ENCODE measurements at places on chromosomes 2 and 18. TPM values are rescaled to one million over a fixed set of nuclear protein-coding genes. Genes with fewer than 3 reads are reported as not detected.
A peak's percentile ranks its signal among the peaks of the same experiment; 100 is the strongest.

DNA sequence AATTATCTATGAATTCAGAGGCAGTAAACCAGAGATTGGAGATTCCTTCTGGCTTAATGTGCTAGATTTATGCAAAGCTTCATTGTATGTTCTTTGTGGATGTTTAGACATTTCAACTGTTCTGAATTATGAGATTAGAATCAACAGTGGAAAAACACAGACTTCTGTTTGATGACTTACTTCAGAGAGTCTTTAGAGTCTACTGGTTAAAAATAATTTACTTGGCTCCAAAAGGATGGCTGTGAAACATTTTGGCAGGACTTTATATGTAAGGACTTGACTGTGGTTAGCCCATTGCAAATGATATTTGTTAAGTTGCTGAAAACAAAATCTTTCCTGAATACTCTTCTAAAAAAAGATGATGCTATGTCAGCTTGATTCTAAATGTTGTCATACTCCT, 25.5 kb upstream of the LRRC30 start:
- DNase-seq, result no peak
- H3K4me3 ChIP-seq, result no peak overlapping the region
- H3K27ac ChIP-seq, result no peak overlapping the region

The RNF152 gene
- 76.4 TPM for total RNA-seq

The AFF3 gene
- 239 TPM for total RNA-seq

The MATN3 gene
- 12.8 TPM for total RNA-seq

The HS1BP3 gene
- total RNA-seq, result 40.5 TPM

- H3K27me3 ChIP-seq, result no peaks in the 10 kb centered on the region
- H3K4me1 ChIP-seq, result no peaks in the 10 kb centered on the region
- H3K4me3 ChIP-seq, result no peak overlapping the region
These were observed 91.7 kb downstream of the CLIP4 start for GRCh38 chr2:29206941-29207340.

The KATNAL2 gene
- 7.1 TPM for total RNA-seq

DNA sequence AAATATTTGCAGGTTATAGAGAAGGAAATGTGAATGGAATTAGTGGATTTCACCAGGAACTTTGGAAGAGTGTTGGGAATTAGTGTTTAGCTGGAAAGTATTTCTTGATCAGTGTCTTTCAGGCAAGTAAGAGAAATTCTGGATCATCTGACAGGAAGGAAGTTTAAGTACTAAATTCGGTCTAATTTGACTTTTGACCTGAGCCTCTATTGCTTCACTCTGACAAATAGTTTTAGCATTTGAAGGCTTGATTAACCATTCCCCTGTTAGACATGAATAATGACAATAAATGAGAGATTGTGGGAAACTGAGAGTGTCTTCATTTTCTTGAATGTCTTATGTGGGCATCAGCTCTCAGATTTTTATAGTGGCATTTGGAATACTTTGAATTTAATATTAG, 16.0 kb downstream of the CCNT2 start:
- no peaks in the 10 kb centered on the region for H3K27me3 ChIP-seq
- peaks cover 14% of the 10 kb centered on the region for H3K36me3 ChIP-seq

GRCh38 chr2:136207665-136208064, 89.7 kb upstream of the CXCR4 start:
- H3K27ac ChIP-seq, result no peak overlapping the region
- H3K27me3 ChIP-seq, result no peaks in the 10 kb centered on the region
- H3K36me3 ChIP-seq, result no peaks in the 10 kb centered on the region
- DNase-seq, result no peak
- no peaks in the 10 kb centered on the region for H3K4me1 ChIP-seq

The TPO gene
- total RNA-seq, result not detected

DNA sequence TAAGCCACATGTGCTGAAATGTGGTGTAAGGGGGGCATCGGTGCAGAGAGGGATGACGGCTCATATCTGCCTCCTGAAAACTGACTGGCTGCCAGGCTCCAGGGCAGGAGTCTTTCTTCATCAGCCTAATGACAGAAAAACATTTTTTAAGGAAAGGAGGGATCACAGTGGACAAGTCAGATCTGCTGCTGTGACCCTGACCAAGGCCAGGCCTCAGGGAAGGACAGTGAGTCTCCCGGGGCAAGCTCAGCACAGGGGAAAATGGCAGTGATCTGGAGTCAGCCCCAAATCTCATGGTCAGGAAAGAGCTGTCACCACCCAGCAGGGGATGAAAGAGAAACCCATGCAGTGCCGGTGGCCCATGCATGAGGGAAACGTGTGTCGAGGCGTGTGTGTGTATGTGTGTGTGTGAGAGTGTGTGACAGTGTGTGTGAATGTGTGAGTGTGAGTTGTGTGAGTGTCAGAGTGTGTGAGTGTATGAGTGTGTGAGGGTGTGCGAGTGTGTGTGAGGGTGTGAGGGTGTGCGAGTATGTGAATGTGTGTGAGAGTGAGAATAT, 134.5 kb downstream of the INHBB start:
- H3K4me3 ChIP-seq, result no peak overlapping the region
- H3K27ac ChIP-seq, result no peak overlapping the region

DNA sequence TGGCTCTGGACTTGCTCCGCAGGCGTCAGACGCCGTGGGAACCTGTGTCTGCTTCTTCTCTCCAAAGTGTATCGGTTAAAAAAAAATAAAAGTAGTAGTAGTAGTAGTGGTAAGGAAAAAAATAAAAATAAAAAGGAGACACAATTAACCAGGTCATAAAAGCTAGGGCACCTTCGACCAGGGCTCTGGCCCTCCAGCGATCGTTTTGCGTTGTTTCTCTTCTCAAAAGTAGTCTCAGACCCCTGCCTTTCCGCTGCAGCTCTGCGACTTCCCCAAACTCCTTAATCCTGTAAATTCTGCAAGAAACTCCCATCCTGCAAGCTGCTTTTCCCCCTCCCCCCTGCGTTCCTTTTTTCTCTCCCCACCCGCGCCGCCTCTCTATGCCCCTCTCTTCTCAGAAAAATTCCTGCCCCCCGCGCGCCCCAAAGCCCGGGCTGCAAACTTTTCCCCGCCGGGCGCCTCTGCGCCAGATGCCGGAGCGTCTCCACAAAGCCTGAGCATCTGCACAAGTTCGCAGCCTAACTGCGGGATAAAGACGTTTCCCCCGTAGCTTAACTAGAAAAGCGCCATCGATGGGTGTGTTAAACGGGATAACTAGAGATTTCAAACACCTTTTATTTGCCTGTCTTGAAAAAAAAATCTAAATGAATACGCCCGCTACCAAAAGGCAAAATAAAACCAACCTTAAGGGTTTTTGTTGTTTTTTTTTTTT, 1.8 kb upstream of the SALL3 start:
- H3K27me3 ChIP-seq, result peaks cover 60% of the 10 kb centered on the region
- H3K27ac ChIP-seq, result no peak overlapping the region
- H3K4me3 ChIP-seq, result peak overlapping the region; percentile 26
- no peak for DNase-seq
- H3K36me3 ChIP-seq, result peaks cover 2% of the 10 kb centered on the region
- H3K4me1 ChIP-seq, result peaks cover 17% of the 10 kb centered on the region

DNA sequence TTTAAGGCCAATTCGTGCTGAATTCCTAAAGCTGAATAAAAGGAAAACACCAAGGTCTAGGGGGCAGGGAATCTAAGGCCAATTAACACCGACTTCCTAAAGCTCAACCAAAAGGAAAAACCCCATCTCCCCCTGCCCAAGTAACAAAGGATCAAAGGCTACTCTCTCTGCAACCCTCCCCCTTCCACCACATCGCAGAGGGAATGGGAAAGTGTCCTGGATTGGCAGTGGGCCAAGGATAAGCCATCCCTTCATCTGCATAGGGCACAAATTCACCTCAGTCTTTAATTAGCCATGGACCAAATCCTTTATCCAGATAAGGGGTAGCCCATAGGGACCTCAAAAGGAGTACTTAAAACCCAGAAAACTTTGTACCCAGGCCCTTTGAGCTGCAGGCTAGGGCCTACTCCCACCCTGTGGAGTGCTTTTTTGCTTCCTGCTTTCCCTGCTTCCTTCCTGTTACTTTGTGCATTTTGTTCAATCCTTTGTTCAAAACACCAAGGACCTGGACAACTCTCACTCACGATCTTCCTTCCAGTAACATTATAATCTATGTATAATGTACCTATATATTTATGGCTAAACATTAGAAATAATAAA, 2119.8 kb upstream of the CELF4 start:
- H3K27me3 ChIP-seq, result peaks cover 3% of the 10 kb centered on the region
- no peak overlapping the region for H3K27ac ChIP-seq
- no peaks in the 10 kb centered on the region for H3K36me3 ChIP-seq
- H3K4me1 ChIP-seq, result no peaks in the 10 kb centered on the region
